Kidney capillary endothelial cell (primary cell): ENCODE measurements at places on chromosomes 16 and 17.

DNA sequence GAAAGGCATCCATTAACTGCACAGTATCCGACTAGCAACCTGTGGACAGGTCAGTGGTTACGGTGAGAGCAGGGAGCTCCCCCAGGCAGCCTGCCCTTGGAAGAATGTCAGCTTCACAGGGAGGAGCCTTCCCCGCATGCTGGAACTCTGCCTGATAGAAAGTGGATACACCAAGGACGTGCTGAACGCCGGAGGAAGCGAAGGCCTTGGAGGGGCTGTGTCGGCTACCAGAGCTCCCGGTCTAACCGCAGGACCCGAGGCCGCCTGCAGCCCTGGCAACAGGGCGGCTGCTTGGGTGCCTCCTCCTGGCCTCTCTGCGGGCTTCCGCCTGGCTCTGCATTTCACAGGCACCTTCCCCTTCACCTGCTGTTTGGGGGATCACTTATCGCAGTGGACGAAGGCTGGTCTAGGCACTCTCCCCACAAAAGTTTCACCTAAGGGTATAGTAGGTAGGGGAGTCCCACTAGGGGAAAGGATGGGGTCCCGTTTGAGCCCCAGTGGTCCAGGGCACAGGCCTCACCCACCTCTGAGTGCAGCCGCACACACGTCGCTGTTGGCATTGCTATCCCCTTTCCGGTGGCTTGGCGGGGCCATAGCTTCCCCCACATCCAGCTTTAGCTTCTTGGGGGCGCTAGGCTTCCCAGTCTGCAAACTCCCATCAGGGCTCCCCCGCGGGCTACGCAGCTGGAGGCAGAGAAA, 29.8 kb downstream of the PELP1 start:
- no peak for DNase-seq

GRCh38 chr17:77042476-77043231, 98.1 kb upstream of the SEC14L1 start:
- no peak for DNase-seq

- DNase-seq = peak; percentile 54
Measured at GRCh38 chr16:15704545-15704987, 54.5 kb downstream of the NDE1 start.

- DNase-seq = no peak
Measured at GRCh38 chr17:14058051-14058450, 11.3 kb upstream of the COX10 start.

DNA sequence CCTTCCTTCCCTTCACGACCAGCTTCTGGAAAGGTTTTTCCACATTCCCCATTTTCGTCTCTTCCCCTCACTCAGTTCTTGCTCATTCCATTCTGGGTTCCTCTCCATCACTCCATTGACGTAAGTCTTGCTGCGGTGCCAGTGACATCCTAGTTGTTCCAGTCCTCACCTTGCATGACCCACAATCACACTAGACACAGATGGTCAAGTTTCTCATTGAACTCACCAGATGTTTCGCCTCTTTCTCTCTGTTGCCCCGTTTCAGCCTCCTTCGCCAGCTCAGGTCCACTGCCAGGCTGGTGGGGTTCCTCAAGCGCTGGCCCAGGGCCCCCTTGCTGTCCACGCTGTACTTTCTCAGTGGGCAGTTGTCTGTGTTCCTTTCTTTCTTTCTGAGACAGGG, 43.4 kb downstream of the CCDC42 start:
- DNase-seq = no peak

GRCh38 chr16:22369221-22369811, 5.1 kb downstream of the CDR2 start:
- DNase-seq = peak; percentile 74
